ENCODE measurements at places on chromosomes 1 and 21.

- H3K27me3 ChIP-seq, result no peaks in the 10 kb centered on the region
- H3K27ac ChIP-seq, result no peak overlapping the region
- no peaks in the 10 kb centered on the region for H3K36me3 ChIP-seq
These were observed 190.4 kb downstream of the RHOU start for GRCh38 chr1:228925691-228926090.

DNA sequence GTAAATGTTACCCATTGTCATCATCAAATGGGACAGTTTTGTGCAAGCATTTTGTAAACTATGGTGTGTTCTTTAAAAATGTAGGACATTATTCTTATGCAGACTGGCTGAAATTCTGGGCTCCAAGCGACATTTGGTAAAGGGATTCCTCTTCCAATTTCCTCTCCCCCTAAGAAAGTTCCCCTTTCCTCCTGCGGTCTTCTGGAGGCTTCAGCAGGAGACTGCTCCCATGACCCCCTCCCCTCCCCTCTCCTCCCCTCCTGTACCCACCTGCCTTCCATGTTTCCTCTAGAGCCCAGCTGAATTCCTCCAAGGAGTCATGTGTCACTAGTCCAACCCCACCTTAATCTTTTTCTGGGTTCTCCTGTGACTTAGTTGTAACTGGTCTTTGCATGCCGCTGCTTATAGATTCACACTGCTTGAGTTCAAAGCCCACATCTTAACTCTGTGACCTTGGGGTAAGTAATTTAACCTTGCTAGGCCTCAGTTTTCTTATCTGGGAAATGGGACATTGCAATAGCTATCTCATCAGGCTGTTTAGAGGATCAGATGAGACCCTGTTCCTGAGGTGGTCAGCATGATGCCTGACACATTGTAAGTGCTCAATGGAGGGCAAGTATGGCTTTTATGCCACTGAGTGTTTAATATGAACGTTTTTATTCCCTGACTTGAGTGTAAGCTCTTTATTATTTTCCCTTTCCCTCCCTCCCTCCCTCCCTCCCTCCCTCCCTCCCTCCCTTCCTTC is 69.9 kb upstream of the WDR26 start:
- peak overlapping the region; percentile 87 for H3K27ac ChIP-seq
- H3K36me3 ChIP-seq, result no peaks in the 10 kb centered on the region
- peaks cover 40% of the 10 kb centered on the region for H3K4me1 ChIP-seq
- no peak for DNase-seq

- H3K36me3 ChIP-seq, result peaks cover 5% of the 10 kb centered on the region
- H3K4me1 ChIP-seq, result no peaks in the 10 kb centered on the region
- no peaks in the 10 kb centered on the region for H3K27me3 ChIP-seq
- H3K4me3 ChIP-seq, result no peak overlapping the region
- H3K27ac ChIP-seq, result no peak overlapping the region
These were observed 70.5 kb downstream of the TTLL7 start for GRCh38 chr1:83928396-83928795.

DNA sequence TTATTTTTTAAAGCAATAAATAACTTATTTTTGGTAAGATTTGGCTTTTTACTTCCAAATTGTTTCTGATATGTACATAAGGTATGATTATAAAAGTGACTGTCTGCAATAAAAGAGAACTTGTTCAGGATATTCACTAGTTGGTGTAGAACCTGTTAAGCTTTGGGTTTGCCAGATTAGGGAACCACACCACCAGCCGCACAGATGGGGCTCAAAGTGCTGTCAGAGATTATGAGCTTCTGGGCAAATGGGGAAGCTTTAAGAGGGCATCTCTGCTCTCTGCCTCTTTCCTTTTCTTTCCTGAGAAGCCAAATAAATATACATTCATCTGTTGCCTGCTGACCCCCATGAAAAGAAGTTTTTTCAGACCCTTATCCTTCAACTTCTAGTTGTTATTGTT is 25.4 kb downstream of the IVNS1ABP start:
- peaks cover 29% of the 10 kb centered on the region for H3K36me3 ChIP-seq
- no peaks in the 10 kb centered on the region for H3K27me3 ChIP-seq
- H3K27ac ChIP-seq, result no peak overlapping the region
- H3K4me1 ChIP-seq, result peaks cover 6% of the 10 kb centered on the region
- H3K4me3 ChIP-seq, result no peak overlapping the region
- no peak for DNase-seq

- H3K36me3 ChIP-seq, result no peaks in the 10 kb centered on the region
- no peak for DNase-seq
- no peak overlapping the region for H3K4me3 ChIP-seq
- H3K27me3 ChIP-seq, result no peaks in the 10 kb centered on the region
- H3K27ac ChIP-seq, result no peak overlapping the region
- no peaks in the 10 kb centered on the region for H3K4me1 ChIP-seq
These were observed 52.4 kb upstream of the WDR26 start for GRCh38 chr1:224486801-224487583.

- no peak for DNase-seq
- peaks cover 27% of the 10 kb centered on the region for H3K4me1 ChIP-seq
- no peak overlapping the region for H3K4me3 ChIP-seq
These were observed 48.8 kb upstream of the RAP1A start for GRCh38 chr1:111570781-111571181.

DNA sequence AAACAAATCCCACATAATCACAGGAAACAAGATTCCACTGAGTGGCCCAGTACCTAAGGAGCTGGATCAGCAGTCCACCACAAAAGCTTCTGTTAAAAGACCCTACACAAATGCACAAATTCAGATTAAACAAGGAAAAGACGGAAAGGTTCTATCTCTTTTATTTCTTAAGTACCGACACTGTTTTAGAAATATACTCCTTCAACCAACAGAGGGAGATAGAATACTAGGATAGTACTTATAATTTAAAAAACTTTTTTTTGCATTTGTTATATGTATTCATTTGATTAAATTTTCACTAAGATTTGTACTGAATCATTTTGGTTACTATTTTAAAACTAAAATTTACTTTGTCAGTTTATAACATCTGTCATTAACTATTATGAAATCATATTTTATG is 12.5 kb downstream of the CDC7 start:
- no peaks in the 10 kb centered on the region for H3K27me3 ChIP-seq
- DNase-seq, result no peak
- no peak overlapping the region for H3K4me3 ChIP-seq
- H3K27ac ChIP-seq, result no peak overlapping the region

DNA sequence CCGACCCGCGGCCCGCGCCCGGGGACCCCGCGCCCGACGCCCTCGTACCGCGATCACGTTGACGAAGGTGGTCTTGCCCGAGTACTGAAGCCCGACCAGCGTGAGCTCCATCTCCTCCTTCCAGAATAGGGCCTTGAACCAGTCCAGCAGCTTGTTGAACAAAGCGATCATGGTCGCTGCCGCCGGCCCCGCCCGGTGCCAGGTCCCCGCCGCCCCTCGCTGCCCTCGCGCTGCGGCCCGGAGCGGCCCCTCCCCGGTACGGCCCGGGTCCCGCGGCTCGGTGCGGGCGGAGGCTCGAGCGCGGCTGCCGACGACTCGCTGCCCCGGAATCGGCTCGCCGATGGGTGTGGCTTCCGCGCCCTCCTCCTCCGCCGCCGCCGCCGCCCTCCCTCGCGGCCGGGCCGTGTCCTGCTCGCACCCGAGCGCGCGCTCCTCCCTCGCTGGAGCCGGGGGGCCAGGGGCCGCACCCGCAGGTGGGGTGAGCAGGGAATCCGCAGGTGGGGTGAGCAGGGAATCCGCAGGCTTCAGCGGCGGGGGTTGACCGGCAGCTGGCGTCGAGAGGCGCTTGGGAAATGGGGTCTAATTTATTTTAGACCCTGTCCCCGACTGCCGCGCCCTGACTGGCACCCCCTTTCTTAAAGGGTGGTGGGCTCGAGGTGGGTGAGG is at the start of gene ARL8A:
Gene ARL8A (minus strand): TSS at position 336 of the 666 bp plus-strand sequence. CDS start 165 bp downstream, at position 171.
- no peaks in the 10 kb centered on the region for H3K27me3 ChIP-seq
- H3K4me1 ChIP-seq, result no peaks in the 10 kb centered on the region
- DNase-seq, result peak; percentile 82
- H3K27ac ChIP-seq, result peak within 1 kb of the TSS; percentile 94
- no peaks in the 10 kb centered on the region for H3K36me3 ChIP-seq
- peak within 1 kb of the TSS; percentile 99 for H3K4me3 ChIP-seq

- H3K27me3 ChIP-seq, result no peaks in the 10 kb centered on the region
- no peak overlapping the region for H3K4me3 ChIP-seq
- H3K36me3 ChIP-seq, result no peaks in the 10 kb centered on the region
- H3K27ac ChIP-seq, result no peak overlapping the region
These were observed 4.2 kb upstream of the COLGALT2 start for GRCh38 chr1:184041731-184042130.

- no peaks in the 10 kb centered on the region for H3K36me3 ChIP-seq
- peaks cover 15% of the 10 kb centered on the region for H3K4me1 ChIP-seq
- no peak overlapping the region for H3K4me3 ChIP-seq
- H3K27me3 ChIP-seq, result peaks cover 43% of the 10 kb centered on the region
- no peak for DNase-seq
These were observed 133.1 kb downstream of the CAMTA1 start for GRCh38 chr1:6918186-6918924.

DNA sequence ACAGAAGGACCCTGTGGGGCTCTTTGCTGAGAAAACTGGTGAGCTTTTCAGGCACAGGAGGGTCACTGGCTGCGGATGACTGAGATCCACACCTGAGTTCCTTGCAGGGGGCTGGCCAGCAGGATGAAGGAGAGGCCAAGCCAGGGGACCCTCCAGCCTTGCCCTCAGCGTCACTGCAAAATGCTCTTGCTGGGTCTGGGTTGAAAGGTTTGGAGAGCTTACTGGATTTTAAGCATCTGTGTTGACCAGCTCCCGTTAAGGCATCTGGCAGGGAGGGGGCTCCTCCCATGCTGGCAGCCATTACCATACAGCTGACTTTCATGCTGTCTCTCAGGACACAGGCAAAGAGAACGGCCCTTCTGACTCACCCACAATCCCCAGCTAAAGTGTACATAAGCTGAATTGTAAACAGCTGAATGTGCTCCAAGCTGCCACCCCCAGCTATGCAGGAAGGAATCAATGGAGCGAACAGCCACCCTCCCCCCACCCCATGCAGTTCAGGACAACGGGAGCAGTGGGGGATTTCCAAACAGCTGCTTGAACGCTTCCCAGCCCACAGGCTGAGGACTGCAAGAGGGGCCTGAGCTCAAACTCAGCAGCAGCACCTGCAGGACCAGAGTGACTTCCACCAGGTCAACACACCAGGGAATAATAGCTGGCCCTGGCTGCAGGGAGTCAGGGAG is 21.3 kb upstream of the A3GALT2 start:
- no peaks in the 10 kb centered on the region for H3K4me1 ChIP-seq
- H3K4me3 ChIP-seq, result peak overlapping the region; percentile 9
- no peaks in the 10 kb centered on the region for H3K36me3 ChIP-seq
- H3K27me3 ChIP-seq, result no peaks in the 10 kb centered on the region
- peak; percentile 93 for DNase-seq
- H3K27ac ChIP-seq, result peak overlapping the region; percentile 98

DNA sequence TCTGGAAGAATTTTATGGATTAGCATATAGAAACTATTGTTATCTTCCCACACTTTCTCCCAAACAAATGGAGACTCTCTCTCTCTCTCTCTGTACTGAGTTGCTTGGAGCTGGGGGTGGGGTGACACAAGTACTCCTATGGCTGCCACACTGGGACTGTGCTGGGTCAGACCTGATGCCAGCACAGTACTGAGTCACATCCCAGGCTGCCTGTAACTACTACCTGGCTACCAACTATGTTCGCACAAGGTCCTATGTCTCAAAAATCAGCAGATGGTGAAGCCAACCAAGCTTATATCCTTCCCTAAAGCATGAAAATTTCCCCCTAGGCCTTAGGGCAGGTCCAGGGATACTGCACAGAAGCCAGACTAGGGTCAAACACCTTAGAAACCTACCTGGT is 66.6 kb downstream of the FAF1 start:
- H3K4me3 ChIP-seq, result no peak overlapping the region
- H3K27ac ChIP-seq, result no peak overlapping the region
- no peaks in the 10 kb centered on the region for H3K4me1 ChIP-seq
- no peaks in the 10 kb centered on the region for H3K27me3 ChIP-seq

DNA sequence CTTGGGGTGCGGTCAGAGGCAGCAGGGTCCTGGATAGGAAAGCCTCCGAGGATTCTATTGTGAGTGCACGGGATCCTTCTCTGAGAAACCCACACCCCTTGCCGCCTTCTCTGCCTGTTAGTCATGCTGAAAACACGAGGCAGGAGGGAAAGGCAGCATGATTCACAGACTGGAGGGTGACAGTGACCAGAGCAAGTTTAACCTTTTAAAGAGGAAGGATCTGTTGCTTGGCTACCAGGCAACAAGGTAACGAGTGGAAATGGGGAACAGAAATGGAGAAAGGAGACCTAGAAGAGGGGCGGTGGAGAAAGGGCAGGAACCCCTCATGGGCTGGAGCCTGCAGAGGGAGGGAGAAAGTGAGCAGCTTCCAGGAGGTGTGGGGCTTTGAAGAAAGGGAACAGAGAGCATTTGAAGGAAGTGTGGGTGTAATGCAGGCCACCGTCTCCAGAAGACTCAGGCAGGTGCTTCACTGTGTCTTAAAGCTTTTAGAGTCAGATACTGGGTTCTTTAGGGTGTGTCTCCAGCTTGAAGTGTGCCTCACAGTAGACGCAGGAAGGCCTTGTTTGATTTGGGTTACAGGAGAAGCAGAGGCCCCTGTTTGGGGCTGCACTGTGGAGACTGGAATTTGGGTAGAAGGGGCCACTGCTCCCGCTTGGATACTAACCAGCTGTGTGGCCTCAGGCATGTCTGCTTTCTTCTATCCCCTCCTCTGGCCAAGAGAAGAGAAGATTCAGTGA is 19.1 kb downstream of the OPTC start:
- H3K27me3 ChIP-seq, result no peaks in the 10 kb centered on the region
- peak overlapping the region; percentile 94 for H3K27ac ChIP-seq
- H3K4me1 ChIP-seq, result peaks cover 50% of the 10 kb centered on the region
- no peaks in the 10 kb centered on the region for H3K36me3 ChIP-seq

- no peaks in the 10 kb centered on the region for H3K27me3 ChIP-seq
- no peak overlapping the region for H3K4me3 ChIP-seq
- H3K36me3 ChIP-seq, result no peaks in the 10 kb centered on the region
- no peak for DNase-seq
- no peak overlapping the region for H3K27ac ChIP-seq
- no peaks in the 10 kb centered on the region for H3K4me1 ChIP-seq
These were observed 643.2 kb downstream of the KCNT2 start for GRCh38 chr1:195965036-195965435.

GRCh38 chr1:206489980-206490770 is 17.2 kb upstream of the RASSF5 start:
- H3K4me3 ChIP-seq, result no peak overlapping the region
- H3K27ac ChIP-seq, result no peak overlapping the region
- H3K4me1 ChIP-seq, result peaks cover 6% of the 10 kb centered on the region
- no peaks in the 10 kb centered on the region for H3K36me3 ChIP-seq
- DNase-seq, result peak; percentile 85
- H3K27me3 ChIP-seq, result no peaks in the 10 kb centered on the region

GRCh38 chr1:114008480-114008941 is 29.2 kb downstream of the OLFML3 start:
- H3K4me1 ChIP-seq, result no peaks in the 10 kb centered on the region
- no peak overlapping the region for H3K4me3 ChIP-seq
- H3K27ac ChIP-seq, result no peak overlapping the region
- DNase-seq, result no peak

All from sigmoid colon (tissue), 7 donors.